Thoracic aorta (tissue), 2 donors: ENCODE measurements at places on chromosomes 6 and 20.

DNA sequence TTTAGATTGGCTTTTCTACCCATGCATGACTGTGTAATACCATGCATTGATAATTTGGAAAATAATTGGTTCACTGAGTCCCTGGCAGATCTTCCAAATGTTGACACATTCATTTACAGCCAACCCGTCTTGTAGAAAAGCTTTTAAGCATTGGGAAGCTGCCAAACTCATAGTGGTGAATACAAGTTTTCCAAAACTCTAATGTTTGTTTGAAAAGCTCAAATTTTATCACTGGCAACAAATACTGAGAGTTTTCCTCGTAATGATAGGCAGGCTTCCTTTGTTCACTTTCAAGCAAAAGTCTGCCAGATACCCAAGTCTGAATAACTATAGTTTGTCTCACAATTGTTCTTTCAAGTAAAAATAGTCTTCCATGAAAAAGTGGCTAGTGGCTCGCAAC lies 143.0 kb downstream of the FIG4 start:
- no peak for DNase-seq

- DNase-seq: no peak
Observed at GRCh38 chr20:58092353-58092752, 136.1 kb downstream of the ANKRD60 start.

DNA sequence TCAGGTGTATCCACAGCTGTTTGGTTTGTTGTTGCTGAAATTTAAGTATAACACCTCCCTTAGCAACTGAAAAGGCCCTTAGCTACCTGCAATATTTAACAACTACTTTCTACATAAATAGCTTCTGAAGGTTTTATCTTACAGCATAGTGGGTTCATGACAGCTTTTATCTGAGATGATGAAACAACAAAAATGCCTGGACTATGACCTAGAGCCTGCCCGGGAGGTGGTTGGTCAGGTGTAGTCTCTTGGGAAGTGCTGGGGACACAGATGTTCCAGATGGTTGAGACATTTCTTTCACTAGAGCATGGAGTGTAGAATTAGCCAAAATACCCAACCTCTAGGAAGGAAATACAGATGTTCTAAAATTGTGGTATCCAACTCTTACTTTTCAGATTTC lies 705.4 kb downstream of the MAFB start:
- DNase-seq: no peak

DNA sequence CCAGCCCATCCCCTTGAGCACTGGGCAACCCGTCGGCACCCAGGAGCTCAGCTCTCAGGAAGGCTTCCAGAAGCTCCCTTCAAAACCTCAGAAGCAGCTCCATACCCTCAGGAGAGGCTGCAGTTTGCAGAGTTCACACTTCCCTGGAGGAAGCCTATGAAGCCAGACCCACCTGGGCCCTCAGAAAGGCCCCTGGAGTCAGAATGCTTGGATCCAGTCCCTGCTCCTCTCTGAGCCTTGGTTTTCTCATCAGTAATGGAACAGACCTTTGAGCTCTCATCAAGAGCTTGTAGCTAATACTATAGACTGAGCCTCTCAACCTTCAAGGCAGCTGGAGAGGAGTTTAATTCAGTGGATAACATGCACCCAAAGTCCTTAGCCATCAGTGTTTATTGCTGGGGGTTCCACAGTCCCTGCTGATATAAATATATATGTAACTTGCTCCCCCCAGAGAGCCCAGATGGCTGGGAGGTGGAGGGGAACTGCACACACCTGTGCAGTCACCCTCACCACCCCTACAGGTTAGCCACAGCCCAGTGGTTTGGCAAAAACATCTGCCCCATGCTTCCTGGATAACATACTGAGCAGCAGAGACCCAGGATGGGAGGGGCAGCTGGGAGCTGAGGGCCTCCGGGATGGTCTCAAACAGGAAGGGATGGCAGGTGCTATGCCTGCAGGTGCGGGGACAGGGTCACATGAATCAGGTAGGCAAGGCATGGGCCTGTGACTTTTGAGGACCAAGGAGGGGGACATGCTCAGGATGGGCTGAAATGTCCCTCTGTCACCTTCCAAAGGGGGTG lies 120.1 kb downstream of the SNX5 start:
- DNase-seq: no peak

GRCh38 chr6:44717431-44717830 lies 329.9 kb downstream of the CDC5L start:
- DNase-seq: no peak
